ENCODE measurements at places on chromosomes 3 and 15.

GRCh38 chr3:120331076-120331475 lies 18.1 kb downstream of the LRRC58 start:
- no peak for DNase-seq

DNA sequence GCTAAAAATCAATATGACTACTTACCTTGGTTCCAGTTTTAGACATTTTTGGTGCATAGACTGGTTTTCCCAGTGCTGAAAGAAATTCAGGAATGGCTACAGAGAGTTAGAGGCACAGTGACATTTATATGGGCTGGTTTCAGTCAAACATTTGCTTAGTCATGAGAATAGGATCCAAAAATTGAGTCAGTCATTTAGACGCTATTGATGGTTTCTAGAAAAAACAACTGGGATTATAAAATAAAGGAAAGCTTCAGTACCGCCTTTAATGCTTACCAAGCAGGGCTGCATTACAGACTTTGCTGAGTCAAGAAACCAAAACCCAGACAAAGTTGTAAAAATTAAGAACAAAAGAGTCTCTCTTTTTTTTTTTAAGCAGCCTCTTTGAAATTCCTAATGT lies at the start of gene CRYGS:
Gene CRYGS (minus strand): TSS at position 100 of the 400 bp plus-strand sequence. CDS start 54 bp downstream, at position 46.
- no peak for DNase-seq

DNA sequence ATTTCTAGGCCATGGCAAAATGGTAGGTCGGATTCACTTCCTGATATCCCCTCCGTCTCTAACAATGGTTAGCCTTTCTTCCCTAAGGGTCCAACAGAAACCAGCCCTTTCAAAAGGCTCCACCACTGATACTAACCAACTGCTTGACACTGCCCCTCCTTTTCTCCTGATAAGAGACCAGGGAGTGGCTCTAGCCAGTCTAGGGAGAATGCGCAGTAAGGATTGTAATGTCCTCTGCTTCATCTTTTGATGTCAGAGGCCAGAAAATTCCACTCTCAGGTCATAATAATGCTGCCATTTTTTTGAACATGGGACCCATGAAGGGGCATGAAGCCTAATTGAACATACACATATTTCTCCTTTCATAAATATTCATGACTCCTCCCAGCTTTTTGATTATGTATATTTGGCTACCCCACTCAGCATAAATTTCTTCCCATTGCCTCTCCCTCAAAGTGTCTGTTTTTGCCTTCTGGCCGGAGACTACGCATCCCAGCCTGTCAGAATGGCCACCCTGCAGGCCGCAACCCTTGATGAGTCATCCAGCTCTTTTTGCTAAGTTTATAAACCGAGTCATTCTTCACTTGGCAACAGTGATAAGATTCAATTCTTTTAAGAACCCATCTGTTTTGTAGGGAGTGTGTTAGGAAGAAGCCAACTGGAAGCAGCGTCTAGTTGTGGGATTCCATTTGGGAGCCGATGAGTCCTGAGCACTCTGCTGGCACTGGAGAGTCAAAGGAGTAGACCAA lies 189.0 kb upstream of the MCTP2 start:
- no peak for DNase-seq

GRCh38 chr3:138862924-138863775 lies 28.4 kb upstream of the PIK3CB start:
- no peak for DNase-seq

- no peak for DNase-seq
Measured at GRCh38 chr3:89570465-89570864, 463.0 kb downstream of the EPHA3 start.

DNA sequence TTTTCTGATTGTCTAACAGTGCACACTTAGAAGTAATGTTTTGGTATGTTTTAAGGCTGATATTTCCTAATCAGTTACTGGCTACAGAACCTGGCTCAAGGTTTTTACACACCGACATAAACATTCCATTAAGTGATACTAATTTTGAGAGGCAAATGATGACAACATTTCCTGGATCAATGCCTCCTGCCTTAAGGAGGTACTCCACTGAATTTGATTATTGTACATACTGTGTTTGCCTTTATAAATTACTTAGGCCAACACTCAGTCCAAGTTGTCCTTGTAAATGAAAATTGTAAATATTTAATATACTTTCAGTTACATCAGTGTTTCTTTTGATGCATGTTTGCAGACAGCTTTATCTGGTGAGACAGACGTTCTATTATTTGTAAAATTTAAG lies 24.2 kb upstream of the LXN start:
- DNase-seq, result no peak

DNA sequence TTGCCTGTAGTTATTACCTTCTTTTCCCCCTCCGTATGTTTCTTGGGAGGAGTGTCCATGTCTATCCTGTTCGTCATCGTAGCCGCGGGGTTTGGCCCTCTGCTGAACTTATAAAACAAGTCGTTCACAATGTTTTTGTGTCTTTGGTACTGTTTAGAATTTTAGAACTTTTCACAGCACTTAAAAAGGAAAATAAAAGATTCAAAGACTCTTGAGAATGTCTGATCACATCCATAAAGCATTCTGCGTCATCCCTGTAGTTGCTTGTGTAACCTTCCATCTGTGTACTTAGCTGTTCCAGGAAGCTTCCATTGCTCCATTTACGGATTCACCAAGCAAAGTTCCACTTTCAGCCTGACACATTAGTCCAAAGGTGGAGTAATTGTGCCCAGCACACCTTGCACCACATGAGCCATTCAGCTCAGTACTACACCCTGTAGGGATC lies 677.1 kb upstream of the NR2F2 start:
- DNase-seq, result no peak

DNA sequence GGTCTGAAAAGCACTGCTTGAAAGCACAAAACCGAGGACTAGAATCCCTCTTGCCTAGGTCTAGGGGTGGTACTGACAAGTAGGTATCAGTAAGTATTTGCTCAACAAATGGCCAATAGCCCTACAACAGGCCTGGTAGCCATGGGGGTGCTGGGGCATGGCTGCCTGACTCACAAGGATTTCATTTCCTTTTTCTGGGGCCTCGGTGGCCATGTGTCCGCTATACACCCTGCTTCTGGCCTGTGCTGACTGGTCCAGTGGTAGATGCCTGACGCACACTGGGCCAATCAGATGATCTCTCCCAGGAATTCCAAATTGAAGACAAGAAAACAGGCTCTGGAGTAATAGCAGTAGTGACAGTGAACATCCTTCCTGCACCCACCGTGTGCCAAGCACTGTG lies 29.4 kb downstream of the MELTF start:
- DNase-seq, result no peak

GRCh38 chr3:51605938-51606337 lies 65.1 kb upstream of the TEX264 start:
- DNase-seq, result no peak

- no peak for DNase-seq
Measured at GRCh38 chr15:68433551-68433950, 1.6 kb upstream of the ITGA11 start.

DNA sequence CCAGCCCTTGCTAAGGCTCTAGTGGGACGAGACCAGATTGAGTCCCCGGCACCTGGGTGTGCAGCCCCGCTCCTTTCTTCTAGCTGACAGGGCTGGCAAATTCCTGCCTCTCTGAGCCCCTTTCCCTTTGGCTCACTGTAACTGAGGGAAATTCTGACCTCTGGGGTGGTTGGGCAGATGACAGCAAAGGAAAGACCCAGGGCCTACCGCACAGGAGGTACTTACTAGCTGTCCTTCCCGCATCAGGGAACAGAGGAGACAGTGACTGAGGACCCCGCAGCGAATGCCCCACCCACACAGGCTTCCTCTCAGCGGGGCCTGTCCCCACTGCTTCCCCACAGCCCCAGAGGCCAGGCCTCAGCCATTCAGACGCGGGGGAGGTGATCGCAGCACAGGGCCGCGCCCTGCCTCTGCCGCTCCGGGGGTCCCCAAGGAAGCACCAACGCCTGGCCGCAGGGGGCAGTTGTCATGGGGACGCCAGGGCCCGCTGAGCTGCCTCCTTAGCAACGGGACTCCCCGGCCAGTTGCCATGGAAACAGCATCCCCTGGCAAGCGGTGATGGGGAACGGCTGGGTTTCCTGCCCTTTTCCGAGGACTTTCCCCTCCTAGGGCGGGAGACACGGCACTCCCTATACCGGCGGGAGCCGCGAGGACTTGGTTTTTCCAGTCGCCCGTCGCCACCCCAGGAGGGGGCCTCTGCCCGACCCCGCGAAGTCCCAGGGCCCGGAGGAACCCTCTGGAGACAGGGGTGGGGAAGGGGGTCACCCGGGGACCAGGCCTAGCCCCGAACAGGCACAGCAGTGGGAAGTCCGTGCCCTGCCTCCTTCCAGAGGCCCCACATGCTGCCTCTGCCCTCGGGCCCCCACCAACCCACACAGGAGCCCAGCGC lies 50.1 kb downstream of the HCN4 start:
- DNase-seq, result no peak

DNA sequence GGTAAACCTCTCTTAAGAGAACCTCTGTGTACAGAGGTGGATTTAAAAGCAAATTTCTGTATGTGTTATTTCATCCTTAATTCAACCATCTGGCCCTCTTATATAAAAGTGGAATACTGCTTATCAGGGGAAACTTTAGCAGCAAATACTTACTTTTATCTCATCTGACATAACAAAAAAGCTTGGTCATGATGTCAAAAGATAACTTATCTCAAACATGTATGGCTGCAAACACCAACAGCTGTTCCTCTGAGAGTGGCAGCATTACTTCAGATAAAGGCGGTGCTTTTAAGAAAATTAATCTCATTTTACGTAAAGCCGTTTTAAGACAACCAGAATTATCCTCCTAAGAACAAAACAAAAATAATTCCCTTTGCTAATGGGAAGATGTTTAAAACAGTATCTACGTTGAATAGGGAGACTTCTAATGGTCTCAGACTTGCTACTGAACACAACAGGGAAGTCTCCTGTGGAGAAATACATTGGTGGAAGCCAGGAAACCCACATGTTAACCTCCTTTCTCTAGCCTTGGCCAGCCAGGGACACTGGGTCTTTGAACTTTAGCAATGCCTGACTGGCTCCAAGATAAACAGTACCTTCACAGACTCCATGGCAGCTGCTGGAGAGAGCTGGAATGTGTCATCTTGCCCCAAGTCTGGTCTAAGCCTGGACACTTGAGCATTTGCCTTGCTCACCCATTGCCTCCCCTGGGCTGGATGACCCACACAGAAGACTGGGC lies 18.1 kb downstream of the ARRDC4 start:
- no peak for DNase-seq

DNA sequence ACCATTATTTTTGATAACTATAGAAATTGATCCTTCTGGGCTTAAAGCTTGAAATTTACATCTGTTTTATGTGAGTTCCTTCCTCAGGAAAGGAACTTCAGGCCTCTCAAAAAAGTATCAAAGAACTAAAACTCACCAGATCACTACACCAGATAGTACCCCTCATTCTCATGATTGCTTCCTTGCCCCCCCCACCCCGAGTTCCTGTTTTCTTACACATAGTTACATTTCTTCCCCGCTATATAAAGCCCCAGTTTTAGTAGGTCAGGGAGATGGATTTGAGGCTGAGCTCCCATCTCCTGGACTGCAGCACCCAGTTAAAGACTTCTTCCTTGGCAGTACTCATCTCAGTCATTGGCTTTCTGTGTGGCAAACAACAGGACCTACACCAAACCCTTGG lies 80.3 kb upstream of the HRH1 start:
- no peak for DNase-seq
